ENCODE measurements at places on chromosomes 5 and 9.
A peak's percentile ranks its signal among the peaks of the same experiment; 100 is the strongest.

- DNase-seq: no peak
Measured at GRCh38 chr5:80141147-80141671, 106.1 kb downstream of the THBS4 start.

DNA sequence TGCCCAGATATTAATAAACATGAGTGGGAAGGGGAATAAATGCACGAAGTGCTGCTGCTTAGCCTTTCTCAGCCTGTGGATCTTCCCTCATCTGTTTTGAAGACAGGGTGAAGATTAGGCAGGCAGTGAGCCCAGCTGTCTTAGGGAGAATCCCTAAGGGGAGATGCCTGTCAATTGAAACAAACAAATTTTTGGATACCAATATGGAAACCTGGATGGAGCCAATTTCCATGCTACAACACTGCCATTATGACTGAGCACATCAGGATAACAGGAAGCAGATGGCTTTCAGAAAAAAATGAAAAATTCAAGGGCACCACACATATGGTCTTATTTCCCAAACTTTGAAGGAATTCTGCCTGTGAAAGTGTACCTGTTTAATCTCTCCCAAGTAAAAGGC lies 80.3 kb downstream of the HMHB1 start:
- no peak for DNase-seq

DNA sequence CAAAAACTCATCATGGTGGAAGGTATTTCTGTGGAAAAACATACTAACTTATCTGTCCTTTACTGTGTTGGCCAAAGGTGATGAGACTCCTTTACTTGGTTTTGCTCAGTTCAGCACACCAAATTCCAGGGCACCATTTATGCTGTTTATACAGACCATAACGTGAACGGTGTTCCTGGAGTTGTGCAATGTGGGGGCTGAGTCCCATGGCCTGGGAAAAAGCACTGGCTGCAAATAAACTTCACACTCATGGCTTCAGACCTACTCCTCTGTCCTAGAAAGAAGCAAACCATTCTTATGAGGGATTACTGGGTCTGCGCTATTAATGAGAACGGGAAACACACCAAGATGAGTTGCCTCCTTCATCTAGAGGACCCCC lies 10.4 kb downstream of the FREM1 start:
- DNase-seq: no peak

DNA sequence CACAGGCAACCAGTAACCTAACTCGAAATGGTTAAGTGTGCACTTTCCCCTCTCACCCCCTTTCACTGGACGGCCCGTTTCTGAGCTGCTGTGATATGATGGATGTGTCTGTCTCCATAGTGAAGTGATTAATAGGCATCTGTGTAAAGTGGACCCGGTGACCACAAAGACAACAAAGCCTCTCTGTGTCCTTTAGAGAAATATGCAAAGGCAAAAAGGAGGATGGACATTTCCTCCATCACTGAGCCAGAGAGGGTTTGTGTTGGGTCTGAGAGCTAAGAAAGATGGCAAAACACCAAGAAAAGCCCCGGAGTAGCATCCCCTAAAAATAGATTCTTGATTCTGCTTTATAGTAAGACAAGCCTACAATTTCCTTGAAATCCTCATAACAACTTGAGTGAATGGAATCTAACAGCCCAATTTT lies 120.6 kb downstream of the SEMA6A start:
- no peak for DNase-seq

GRCh38 chr9:96251451-96251850 lies 50.5 kb downstream of the HSD17B3 start:
- DNase-seq: no peak

DNA sequence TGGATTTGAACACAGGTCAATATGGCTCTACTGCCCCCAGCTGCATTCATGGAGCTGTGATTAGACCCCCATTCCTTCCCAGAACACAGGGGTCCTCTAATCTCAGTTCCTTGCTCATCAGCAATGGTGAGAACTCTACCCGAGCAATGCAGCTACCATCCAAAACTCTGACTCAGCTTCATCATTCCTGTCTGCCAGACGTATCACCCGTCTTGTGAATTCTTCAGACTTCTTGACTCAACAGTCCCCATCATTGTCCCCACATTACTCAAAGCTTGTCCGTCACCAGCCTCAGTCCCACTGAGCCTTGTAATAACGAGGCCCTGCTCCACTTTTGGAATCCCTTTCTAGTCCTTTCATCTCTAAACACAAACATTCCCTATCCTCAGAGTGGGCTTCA lies 36.3 kb upstream of the STX17 start:
- DNase-seq: no peak

DNA sequence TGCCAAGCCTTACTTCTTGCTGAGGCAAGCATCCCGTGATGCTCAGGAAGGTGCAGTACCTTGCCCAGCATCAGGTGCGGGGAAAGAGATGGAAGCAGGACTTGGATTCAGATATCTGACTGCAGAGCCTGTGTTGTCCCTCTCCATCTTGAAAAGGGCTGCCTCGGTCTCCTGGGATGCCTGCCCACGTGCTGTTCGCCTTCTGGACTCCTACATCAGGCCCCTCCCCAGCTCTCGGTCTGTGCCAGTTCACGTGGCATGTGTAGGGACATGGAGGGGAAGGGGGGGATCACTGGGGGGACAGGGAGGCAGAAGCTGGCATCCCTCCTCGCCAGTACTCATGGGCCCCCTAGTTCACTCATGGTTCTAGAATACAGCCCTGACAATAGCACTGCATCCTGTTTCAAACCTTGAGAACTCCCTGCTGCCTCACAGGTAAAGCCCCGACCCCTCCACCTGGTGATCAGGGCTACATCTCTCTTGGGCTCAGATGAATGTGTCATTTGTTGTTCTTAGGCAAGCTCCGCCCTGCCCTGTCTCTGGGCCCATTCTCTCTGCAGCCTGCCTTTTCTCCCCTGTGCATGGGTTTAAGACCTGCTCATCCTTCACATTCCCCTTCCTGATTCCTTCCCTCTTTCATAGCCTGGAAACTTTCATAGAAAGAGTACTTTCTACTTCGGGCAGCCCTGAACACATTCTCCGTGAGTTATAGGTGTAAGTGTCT lies 38.9 kb upstream of the SLC25A51 start:
- no peak for DNase-seq

DNA sequence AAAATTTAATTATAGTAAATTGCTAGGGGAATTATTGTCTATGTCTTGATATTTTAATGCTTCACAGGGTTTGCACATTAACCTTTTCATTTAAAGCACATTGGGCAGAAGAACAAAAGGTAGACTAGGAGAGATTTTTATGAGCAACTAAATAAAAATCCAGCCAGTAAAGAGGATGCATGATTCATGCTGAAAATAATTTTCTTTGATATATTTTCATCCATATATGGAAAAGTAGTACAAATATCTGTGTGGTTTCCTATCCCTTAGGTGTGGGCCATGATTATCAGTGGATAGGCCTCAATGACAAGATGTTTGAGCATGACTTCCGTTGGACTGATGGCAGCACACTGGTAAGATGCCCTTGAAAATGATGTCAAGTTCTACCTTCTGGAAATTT lies 83.1 kb downstream of the VCAN start:
- DNase-seq: no peak

DNA sequence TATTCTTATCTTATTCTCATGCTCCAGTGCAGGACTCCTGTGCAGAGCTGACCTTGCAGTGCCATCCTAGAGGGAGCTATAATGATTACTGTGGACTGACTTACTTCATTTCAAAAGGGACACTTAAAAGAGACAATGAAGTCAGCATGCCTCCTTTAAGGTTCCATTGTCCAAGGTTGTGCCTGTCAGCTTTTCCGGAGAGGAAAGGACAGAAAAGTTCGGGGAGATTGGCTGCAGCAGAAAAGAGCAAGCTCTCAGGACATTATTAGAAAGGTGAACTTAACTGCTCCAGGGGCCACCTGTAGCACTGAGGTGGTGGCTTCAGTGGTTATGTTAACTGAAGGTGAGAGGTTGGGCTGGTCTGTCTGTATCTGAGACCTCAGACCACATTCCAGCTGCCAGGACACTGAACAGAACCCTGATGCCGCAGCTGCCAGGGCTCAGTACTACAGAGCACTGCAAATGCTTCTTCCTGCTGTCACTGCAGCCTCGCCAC lies 112.9 kb downstream of the ST8SIA4 start:
- DNase-seq: no peak

DNA sequence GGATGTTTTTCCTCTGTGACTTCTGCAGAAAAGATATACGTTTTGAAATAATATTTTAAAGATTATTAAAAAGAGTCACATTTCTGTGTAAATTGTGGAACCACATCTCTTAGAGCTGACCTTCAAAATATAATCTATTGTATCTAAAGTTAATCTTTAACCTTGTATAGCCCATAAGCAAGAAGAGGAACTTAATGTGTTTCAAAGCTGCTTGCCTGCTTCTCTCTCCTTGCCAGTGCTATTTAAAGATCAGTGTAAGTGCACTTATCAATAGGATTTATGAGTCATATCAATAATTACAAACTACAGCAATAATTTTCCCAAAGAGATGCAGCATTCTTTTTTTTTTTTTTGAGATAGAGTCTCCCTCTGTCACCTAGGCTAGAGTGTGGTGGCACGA lies 29.4 kb upstream of the GDA start:
- no peak for DNase-seq

- no peak for DNase-seq
Measured at GRCh38 chr5:103385722-103386121, 127.2 kb downstream of the MACIR start.

DNA sequence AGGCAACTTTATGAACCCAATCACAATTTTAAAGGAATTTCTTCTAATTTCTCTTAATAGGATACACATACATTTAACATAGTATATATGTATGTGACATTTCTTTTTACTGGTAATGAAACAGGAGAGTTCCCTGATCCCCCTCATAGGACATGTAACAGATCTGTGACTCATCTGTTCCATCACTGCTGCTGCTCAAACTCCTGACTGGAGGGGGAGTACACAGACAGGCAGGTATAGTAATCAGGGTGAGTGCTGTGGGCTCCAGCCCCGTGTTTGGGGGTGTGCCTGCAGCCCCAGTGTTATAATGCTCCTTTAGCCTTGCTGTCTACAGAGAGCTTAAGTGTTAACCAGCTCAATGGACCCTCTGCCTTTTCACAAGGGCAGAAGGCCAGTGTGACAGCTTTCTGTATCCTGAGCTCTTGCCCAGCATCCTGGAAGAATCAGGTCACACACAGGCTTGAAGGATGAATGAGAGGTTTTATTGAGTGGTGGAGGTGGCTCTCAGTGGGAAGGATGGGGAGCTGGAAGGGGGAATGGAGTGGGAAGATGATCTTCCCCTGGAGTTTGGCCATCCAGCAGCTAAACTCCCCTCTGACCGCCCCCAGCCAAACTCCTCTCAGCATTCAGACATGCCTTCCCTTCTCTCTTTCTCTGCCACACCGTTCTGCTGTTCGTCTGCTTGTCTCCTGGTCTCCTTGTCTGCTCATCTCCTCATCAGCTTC lies 161.3 kb downstream of the ZNF608 start:
- no peak for DNase-seq

GRCh38 chr5:134526483-134527155 lies 1.1 kb downstream of the JADE2 start:
- peak; percentile 70 for DNase-seq

DNA sequence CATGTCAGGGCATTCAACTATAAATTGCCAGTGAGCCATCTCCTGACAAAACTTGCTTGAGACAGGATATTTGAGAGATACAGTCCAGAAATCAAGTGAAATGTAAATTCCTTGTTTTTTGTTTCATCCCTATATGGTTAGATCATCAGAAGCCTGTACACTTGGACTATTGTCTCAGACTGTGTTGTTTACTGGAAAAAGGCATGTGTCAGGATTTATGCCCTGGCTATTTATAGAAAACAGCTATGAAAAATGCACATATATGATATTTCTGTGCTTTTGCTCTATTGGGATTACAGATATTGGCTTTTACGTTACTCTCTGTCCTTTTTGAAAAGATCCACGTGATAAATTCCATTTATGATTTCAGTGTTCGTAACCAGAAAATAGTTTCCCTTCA lies 44.2 kb downstream of the IL31RA start:
- no peak for DNase-seq

DNA sequence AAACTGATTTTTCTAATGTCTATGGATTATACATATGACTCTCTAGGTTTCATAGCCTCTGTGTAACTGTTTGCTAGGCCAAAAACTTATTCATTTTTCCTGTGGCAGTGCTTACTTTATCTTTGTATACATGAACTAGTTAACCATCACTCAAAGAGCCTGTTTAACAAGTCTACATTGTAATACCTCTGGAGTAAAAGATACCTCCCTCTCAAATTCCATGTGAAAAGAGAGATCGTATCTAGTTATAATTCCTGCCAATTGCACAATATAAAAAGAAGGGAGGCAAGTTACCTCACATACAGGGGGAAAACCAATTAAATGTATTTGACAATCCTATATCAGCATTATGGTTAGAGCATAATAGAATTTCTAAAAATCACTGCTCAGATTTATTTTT lies 271.9 kb upstream of the ST8SIA4 start:
- DNase-seq: no peak

DNA sequence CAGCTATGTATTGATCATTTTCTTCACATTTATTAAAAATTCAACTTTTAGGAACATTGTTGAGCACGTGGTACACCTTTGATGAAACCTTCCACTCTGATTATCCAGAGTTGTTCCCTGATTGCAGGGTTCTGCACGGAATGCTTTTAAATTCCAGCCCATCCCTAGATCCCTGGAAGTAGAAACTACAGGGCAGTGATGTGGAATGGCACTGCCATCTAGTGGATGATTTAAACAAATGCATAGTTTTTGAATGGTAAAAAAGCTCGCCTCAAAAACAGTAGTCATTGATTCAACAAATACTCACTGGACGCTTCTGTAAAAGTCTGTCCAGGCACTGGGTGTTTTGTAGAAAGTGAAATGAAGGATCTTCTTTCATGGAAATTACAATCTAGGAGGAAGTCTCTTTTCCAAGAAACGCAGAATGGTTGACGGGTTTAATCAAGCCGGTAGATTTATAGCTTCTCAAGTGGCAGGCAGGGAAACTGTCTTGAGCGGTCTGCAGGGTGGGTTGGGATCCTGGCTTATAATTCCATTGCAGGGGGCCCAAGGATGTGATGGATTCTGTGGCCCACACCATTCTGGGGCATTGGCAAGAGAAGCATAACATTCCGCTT lies 118.4 kb downstream of the ARHGAP26 start:
- peak; percentile 21 for DNase-seq

GRCh38 chr5:135566422-135567400 lies 12.1 kb downstream of the CXCL14 start:
- no peak for DNase-seq

- no peak for DNase-seq
Measured at GRCh38 chr5:68015381-68016302, 199.9 kb upstream of the PIK3R1 start.
